ENCODE measurements at places on chromosomes 11 and 22.
A peak's percentile ranks its signal among the peaks of the same experiment; 100 is the strongest.

DNA sequence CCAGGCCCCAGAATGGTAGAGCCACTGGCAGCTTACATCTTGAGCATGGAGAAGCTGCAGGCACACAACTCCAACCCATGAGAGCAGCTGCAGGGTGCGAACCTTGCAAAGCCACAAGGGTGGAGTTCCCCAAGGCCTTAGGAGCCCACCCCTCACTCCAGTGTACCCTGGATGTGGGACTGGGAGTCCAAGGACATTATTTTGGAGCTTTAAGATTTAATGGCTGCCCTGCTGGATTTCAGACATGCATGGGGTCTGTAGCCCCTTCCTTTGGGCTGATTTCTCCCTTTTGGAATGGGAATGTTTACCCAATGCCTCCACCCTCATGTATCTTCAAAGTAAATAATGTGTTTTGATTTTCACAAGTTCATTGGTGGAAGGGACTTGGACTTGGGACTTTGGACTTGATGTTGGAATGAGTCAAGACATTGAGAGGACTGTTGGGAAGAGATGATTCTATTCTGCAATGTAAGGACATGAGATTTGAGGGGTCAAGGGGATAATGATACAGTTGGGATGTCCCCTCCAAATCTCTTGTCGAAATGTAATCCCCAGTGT, 1.1 kb upstream of the KRTAP5-7 start:
- no peak for DNase-seq

GRCh38 chr11:73221451-73221850, 3.4 kb downstream of the P2RY2 start:
- DNase-seq = no peak

DNA sequence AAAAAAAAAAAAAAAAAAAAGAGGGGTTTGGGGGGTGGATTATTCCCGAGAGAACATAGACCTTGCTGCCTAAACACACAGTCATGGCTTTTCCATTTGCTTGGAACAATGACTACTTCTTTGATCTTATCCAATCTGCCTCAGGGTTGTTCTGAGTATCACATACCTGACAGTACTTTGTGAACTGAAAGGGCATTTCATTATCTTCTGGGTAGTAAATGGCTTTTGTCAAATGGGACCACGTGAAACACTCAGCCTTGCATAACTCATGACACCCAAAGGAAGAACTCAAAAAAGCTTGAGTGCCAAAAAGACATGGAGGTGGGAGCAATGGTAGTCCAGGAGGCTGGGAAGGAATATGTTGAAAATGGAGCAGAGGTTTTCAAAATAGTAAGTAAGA, 123.2 kb upstream of the BID start:
- no peak for DNase-seq

DNA sequence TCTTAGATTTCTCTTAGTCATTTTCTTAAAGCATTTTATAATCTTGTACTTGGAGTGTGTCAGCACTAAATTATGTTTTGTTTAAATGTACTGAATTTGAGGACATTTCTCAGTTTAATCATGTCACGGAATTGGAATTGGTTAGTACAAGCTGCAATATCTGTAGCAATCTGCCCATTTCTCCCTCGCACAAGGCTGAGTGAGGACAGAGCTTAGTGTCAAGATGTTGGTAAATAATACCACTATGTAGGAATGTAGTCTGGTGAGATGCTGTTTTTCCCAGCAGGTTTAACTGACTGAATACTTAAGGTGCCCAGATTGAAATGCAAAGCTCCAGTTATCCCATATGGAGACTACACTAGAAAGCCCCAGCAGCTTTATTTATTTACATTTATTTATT, 30.6 kb downstream of the SREBF2 start:
- DNase-seq = no peak

DNA sequence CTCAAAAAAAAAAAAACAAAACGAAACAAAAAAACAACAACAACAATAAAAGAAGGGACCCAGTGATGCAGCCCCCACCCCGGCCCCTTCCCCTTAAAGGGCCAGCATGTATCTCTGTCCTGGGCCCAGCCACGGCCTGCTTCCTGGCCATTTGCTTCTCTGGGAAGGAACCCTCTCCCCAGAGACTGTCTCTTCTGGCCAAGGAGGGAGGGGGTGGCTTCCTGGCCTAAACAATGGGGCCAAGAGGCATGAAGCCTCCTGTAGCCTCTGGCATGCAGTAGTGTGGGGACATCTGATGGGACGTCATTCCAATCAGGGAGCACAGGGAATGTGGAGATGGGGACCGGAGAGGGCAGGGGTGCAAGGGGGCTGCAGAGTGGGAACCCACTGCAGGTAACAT, 25.5 kb upstream of the PDGFB start:
- DNase-seq = no peak

DNA sequence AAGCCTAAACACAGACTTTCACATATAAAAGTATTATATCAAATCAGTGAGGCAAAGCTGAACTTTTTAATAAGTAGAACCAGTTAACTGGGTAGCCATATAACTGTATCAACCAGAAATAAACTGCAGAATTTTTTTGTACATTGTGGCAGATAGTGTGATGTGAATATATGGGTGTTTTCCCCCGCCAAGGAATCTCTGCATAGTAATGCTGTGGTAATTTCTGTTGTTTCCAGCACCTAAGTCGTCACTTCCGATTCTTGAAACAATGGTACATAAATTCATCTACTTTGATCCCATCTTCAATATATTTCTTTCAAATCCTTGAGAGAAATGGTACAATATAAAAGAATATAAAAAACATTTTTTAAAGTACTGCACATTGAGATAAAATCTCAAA, 39.6 kb downstream of the NARS2 start:
- no peak for DNase-seq

GRCh38 chr22:37069719-37070118, 18.2 kb downstream of the KCTD17 start:
- no peak for DNase-seq

DNA sequence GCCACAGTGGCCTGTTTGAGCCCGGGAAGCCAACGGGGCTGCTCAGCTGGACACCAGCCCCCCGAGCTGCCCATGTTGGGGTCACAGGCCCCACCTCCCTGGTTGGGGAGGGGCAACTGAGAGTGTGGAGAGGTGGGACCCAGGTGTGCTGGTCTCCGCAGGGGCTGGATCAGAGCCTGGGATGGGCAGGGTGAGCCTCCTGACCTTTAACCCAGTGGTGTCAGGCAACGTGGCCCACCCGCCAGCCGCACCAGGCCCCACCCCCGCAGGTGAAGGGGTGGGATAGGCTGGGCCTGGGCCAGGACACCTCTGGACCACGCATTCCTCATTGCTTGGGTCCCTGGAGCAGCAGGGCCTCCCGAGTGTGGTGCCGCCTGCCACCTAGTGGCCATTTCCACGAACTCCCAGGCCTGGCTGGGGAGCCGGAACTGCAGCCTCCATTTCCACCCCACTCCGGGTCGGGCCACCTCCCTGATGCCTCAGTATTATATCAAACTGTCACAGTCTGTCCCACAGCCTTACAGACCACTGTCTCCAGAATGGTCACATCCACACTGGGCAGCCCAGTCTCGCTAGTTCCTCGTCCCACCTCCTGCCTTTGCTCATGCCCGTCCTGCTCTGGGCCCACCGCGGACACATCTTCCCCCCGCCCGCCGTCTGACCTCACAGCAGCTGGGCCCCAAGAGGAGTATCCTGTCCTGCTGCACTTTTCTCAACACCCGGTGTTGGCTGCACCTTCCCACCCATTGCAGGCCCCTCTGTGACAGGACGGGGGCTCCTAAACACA, 13.3 kb upstream of the PPP6R3 start:
- peak; percentile 86 for DNase-seq

DNA sequence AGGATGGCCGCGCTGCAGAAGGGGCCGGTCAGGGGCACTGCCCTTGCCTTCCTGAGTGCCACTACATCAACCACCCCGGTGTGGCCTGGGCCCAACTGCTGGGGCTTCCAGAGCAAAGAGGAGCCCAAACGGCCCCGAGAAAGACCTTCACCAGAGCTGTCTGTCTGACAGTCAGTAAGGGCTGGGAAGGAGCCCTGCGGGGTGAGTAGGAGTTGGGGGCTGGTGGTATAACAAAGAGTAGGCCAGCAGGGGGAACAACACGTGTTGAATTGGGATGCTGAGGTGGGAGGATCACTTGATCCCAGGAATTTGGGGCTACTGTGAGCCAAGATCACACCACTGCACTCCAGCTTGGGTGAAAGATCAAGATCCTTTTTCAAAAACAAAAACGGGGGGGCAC, 3.9 kb downstream of the GSTT4 start:
- no peak for DNase-seq

- DNase-seq = no peak
Measured at GRCh38 chr11:124707829-124708228, 31.9 kb upstream of the NRGN start.

GRCh38 chr11:74232311-74232950, 61.3 kb downstream of the PPME1 start:
- DNase-seq = no peak

GRCh38 chr11:78112582-78113275, 26.7 kb downstream of the ALG8 start:
- DNase-seq = no peak

DNA sequence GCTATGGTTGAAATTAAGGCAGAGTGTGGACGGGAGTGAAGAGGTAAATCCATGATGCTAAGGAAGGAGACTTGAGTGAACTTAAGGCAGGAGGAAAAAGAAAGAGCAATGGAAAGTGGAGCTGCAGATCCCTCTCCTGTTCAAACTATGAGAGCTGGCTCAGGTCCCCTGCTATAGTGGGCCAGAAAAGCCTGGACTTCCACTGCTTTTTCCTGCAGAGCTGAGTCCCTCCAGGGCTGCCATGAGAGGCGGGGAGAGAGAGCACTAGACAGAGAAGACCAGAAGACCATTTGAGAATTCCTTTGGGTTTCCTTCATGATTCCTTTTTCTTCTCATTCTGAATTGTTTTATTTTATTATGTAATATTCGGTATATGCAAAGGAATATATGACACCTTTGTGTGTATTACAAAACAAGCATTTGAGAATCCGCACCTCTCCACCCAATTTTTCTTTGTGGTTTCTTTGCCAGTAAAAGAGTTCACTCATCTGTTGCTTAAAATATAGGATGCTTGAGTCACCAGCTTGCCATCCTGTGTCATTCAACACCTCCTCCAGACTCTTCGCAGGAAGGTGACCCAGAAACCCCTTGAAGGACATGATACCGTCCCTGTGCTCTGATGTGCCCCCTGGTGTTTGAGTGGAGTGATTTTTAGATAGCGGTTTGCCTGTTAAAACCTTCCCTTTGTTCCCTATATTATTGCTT, 24.4 kb downstream of the SREBF2 start:
- peak; percentile 62 for DNase-seq

DNA sequence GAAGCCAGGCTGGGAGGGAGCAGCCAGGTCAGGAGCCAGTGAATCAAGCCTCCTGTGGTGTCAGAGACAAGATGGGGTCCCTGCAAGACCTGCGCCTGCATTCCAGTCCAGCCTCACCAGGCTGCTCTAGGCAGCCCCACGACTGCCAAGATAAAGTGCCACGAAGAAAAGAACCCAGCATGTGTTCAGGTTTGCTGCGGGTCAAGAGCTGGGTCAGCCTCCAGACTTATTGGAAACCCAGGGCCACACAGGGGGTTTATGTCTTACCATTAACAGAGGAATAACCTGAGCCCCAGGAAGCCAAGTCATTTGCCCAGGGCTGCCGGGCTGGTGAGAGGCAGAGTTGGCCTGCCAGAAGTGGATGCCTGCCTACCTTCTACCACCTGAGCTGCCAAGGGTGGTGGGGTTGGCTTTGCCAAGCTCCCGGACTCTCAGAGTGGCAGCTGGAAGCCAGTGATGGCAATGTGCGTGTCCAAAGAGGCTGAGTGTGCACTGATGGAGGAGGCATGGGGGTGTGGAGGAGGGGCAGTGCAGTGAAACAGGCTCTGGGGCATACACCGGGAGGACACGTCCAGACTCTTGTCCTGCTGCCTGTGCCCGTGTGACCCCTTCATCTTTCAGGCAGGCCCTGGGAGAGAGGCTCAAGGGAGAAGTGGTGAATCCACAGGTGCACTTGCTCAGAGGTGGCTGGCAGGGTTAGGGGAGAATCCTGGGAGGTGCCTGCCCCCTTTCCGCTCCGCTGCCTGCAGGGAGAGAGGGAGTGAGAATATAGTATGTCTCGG, 1.7 kb downstream of the RASD2 start:
- DNase-seq = no peak

- no peak for DNase-seq
Measured at GRCh38 chr11:75820645-75821044, 5.6 kb downstream of the UVRAG start.

GRCh38 chr22:43980996-43981395, 25.8 kb downstream of the SAMM50 start:
- no peak for DNase-seq

- DNase-seq = no peak
Measured at GRCh38 chr22:41352058-41352457, 29.7 kb upstream of the TEF start.

GRCh38 chr22:36745301-36745995, 30.5 kb downstream of the IFT27 start:
- DNase-seq = no peak

GRCh38 chr11:110349138-110349996, 53.0 kb upstream of the RDX start:
- DNase-seq = no peak

- no peak for DNase-seq
Measured at GRCh38 chr11:59671471-59671870, 2.6 kb upstream of the PATL1 start.

DNA sequence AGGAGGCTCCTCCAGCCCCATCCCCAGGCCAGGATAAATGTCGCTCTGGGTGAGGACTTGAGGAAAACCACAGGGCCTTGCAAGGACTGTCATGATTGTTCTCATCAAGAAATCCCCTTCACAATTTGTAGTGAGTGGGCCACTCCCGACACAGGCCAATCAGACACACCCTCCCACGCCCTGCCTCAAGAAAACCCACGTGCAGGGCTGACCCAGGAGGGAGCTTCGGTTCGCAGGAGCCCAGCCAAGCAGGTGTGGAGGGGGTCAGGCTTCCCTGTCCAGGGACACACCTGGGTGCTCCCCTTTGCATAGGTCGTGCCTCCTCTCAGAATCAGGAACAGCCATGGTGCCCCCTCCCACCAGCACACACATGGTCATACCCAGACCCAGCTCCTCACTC, 43.2 kb downstream of the SHANK2 start:
- no peak for DNase-seq

DNA sequence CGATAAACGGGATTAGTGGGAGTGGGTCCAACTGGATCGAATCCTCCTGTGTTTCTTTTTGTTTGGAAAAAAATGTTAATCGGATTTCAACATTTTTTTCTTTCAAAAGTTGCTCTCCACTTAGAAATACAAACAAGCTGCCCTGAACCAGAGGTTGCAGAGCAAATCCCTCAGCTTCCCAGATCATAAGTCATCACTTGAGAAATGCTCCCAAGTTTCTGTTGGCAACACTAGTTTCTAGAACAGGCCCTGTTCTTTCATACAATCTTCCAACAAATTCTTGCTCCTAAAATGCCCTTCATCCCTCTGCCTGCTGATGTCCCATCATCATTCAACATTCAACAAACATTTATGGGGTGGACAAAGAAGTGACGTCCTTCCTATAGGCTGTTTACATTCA, 1.3 kb upstream of the MLC1 start:
- no peak for DNase-seq

DNA sequence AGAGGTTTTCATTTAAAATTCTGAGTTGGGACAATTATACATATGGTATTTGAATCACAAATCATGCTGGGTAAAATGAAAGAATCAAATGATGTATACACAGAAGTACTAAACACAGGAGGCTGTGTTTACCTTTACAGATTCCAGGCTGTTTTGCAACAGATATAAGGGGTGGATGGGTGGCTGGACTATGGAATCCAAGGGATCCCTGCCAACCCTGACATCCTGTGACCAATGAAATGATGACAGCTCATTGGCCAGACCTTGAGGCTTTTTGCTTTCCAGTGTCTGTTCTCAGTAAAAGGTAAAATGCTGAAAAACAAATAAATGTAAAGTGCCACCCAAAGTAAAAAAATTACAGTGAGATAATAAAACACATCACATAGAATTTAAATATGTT, 3.3 kb upstream of the DDI1 start:
- DNase-seq = no peak
